ENCODE measurements at places on chromosomes 6 and 20.
A peak's percentile ranks its signal among the peaks of the same experiment; 100 is the strongest.

DNA sequence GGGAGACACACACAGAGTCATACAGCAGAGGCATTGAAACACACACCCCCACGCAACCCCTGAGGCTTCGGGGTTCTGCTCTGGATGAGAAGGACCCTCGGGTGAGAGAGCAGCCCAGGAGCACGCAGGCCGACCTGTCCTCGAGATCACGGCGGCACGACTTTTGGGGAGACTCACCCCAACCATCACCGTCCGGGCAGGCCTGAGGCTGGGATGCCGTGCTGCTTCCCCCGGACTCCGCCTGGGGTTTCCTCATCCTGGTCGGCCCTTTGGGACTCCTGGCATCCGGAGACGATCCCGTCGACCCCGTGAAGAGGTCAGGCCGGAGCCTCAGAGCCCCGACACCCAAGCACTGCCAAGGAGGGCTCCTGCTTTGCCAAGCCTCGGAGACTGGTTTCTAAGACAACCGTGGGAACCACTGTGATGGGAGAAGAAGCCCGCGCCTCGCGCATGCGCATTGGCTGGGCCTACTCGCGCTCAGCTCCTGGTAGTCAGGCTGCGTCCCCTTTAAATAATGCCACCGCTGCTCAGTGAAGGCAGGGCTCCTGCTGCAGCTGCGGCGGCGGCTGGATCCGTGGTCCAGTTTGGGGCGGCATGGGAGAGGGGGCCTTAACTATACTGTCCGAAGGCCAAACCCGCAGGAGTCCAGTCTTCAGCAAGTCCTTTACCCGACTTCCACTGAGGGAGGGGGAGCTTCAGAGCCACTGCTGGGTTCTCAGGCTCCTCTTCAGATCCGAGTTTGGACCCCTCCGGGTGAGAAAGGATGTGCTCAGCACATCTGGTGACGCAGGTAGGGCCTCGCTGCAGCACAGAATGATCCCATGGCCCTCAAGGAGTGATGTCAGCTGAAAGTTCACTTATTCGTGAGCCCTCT is 171.4 kb upstream of the ZNF337 start:
- DNase-seq, result peak; percentile 82

DNA sequence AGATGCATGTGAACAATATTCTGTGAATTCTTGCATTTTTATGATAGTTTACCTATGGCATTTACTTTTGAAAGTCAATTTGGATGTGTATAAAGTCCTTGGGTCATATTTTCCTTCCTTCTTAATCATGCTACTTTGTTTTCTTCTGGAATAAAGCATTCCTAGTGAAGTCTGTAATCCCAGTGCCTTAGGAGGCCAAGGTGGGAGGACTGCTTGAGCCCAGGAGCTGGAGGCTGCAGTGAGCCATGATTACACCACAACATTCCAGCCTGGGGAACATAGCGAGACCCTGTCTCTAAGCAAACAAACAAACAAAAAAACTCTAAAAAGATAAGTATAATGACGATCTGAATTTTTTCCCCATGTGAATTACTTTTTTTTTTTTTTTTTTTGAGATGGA is 69.7 kb upstream of the SYNCRIP start:
- DNase-seq, result no peak

GRCh38 chr6:45746046-45746445 is 269.6 kb downstream of the CLIC5 start:
- DNase-seq, result no peak

GRCh38 chr6:157150076-157150475 is 173.2 kb downstream of the TMEM242 start:
- DNase-seq, result no peak

DNA sequence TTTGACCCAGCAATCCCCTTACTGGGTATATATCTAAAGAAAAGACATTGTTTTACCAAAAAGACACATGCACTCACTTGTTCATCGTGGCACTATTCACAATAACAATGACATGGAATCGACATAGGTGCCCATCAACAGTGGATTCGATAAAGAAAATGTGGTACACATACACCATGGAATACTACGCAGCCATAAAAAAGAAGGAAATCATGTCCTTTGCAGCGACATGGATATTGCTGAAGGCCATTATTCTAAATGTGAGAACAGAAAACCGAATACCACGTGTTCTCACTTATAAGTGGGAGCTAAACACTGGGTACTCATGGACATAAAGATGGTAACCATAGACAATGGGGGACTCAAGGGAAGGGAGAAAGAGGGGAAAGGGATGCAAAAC is 222.3 kb downstream of the RNGTT start:
- no peak for DNase-seq

GRCh38 chr6:90131614-90132423 is 164.8 kb downstream of the BACH2 start:
- no peak for DNase-seq

DNA sequence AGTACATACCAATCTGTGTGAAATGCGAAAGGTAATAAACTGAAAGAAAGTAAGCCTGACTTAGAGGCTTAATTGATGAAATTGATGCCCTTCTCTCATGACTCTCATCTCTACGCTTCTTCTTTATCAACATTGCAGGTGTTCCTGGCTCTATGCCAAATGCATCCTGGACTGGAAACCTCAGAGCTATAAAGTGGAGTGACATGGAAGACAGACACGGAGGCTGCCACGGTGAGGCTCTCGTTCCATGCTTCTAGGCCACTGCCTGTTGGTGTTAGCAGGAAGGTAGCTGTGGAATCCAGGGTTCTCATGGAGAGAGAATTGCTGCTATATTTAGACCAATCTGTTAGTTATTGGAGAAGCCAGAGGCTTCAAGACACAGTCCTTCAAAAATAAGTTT is 73.2 kb downstream of the C6orf52 start:
- no peak for DNase-seq
